ENCODE measurements at places on chromosomes 7 and 10. TPM values are rescaled to one million over a fixed set of nuclear protein-coding genes. Genes with fewer than 3 reads are reported as not detected.

- peaks cover 11% of the 10 kb centered on the region for H3K36me3 ChIP-seq
- DNase-seq = no peak
- H3K27me3 ChIP-seq = no peaks in the 10 kb centered on the region
- no peak overlapping the region for H3K4me3 ChIP-seq
Observed at GRCh38 chr10:63286754-63287264, 153.7 kb downstream of the NRBF2 start.

DNA sequence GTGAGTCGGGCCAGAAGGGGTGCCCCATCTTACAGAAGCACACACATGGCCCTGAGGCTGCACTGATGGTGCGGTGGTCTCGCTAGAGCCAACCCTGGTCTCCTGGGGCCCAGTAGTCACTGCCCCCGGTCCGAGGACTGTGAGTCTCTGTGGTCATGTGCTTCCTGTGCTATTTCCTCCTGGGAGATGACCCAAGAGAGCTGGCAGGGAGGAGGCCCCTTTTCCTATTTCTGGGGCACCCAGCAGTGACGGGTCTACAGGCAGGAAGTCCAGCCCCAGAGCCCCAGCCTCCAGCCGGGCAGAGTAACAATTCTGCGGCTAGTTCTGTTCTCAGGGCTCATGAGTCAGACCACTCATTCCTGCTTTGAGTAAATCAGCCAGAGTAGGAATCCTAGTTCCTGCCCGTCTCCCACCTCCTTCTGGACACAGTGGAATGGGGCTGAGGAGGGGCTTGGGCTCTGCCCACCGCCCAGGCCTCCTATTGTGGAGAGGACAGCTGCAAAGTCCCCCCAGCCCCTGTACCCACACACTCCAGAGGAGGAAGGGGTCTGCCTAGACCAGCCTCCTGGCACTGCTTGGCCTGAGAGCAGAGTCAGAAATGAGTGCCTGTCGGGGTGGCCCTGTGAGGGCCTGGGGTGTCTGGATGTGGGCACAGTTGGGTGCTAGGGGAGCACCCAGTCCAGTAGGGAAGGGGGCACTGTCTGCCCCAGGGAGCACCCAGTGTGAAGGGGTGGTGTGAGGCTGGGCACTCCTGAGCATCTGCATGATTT lies 80.5 kb upstream of the PPIF start:
- no peaks in the 10 kb centered on the region for H3K27me3 ChIP-seq
- no peak for DNase-seq
- no peak overlapping the region for H3K4me3 ChIP-seq
- H3K36me3 ChIP-seq = peaks cover 18% of the 10 kb centered on the region
- peak overlapping the region; percentile 92 for H3K27ac ChIP-seq

The ADIRF gene
- total RNA-seq = not detected

GRCh38 chr7:111752022-111752582 lies 189.8 kb upstream of the IMMP2L start:
- peaks cover 30% of the 10 kb centered on the region for H3K36me3 ChIP-seq
- no peak for DNase-seq
- H3K4me3 ChIP-seq = no peak overlapping the region

DNA sequence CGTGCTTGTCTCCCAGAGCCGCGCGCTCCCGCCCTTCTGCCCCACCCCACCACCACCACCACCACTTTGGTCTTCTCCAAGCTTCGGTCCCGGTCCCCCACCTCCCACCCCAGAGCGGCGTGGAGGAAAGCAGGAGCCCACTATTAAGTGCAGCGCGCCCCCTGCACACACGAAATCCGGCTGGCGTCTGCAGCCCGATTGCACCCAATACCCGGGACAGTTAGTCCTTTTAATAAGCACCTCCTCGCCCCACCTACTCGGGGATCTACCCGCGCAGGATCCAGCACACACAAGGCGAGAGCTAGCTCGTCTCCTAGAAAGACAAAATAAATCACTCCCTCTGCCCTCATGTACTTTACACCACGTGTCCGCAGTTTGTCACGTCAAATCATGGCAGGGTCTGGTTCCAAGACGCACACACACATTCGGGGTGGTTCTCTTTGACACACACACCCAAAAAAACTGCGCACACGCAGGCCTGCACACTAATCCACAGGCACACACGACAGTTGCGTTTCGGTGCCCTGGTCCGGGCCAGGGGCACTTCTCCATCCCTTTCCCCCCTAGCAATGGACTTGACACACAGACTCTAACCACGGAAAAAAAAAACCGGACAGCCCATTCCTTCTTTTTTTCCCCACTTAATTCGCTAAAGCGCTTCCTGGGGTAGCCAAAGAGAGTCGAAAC lies 1.6 kb downstream of the SFMBT2 start:
- H3K27ac ChIP-seq = peak overlapping the region; percentile 83
- H3K4me1 ChIP-seq = peaks cover 15% of the 10 kb centered on the region
- DNase-seq = no peak
- peaks cover 7% of the 10 kb centered on the region for H3K36me3 ChIP-seq
- H3K4me3 ChIP-seq = peak overlapping the region; percentile 93

- peak overlapping the region; percentile 76 for H3K27ac ChIP-seq
- no peaks in the 10 kb centered on the region for H3K27me3 ChIP-seq
- H3K4me1 ChIP-seq = peaks cover 34% of the 10 kb centered on the region
- peaks cover 21% of the 10 kb centered on the region for H3K36me3 ChIP-seq
Observed at GRCh38 chr10:34504534-34504933, 310.6 kb downstream of the PARD3 start.

The MUC12 gene
- total RNA-seq = 0.50 TPM

DNA sequence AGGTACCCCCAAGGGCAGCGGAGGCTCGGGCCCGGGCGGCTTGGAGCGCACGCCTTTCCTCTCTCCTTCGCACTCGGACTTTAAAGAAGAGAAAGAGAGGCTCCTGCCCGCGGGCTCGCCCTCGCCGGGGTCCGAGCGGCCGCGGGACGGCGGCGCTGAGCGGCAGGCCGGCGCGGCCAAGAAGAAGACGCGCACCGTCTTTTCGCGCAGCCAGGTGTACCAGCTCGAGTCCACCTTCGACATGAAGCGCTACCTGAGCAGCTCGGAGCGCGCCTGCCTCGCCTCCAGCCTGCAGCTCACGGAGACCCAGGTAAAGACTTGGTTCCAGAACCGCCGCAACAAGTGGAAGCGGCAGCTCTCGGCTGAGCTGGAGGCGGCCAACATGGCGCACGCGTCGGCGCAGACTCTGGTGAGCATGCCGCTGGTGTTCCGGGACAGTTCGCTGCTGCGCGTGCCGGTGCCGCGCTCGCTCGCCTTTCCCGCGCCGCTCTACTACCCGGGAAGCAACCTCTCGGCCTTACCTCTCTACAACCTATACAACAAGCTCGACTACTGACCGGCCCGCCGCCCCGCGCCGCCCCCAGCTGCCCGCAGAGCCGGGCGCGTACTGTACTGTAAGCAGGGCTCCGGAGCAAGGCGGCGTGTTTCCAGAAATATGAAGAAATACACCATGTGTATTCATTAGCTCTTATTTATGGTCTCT lies 1.8 kb downstream of the HMX2 start:
- DNase-seq = no peak
- no peak overlapping the region for H3K27ac ChIP-seq
- H3K4me3 ChIP-seq = peak overlapping the region; percentile 83
- H3K4me1 ChIP-seq = peaks cover 13% of the 10 kb centered on the region
- peaks cover 7% of the 10 kb centered on the region for H3K36me3 ChIP-seq

The CNNM1 gene
- total RNA-seq = 2.0 TPM
